Kidney (tissue), 22 donors: ENCODE measurements at places on chromosomes 4 and X.
A peak's percentile ranks its signal among the peaks of the same experiment; 100 is the strongest.

- DNase-seq: no peak
These were observed 73.4 kb upstream of the EDNRA start for GRCh38 chr4:147407261-147408045.

- no peak for DNase-seq
These were observed 2.0 kb upstream of the LIMCH1 start for GRCh38 chr4:41535911-41536371.

GRCh38 chrX:20352504-20352903 lies 85.8 kb upstream of the RPS6KA3 start:
- DNase-seq: no peak

- DNase-seq: peak; percentile 7
These were observed 2015.9 kb downstream of the PCDH7 start for GRCh38 chr4:32735856-32736590.

GRCh38 chr4:83040269-83040668 lies 5.3 kb downstream of the COPS4 start:
- DNase-seq: no peak

DNA sequence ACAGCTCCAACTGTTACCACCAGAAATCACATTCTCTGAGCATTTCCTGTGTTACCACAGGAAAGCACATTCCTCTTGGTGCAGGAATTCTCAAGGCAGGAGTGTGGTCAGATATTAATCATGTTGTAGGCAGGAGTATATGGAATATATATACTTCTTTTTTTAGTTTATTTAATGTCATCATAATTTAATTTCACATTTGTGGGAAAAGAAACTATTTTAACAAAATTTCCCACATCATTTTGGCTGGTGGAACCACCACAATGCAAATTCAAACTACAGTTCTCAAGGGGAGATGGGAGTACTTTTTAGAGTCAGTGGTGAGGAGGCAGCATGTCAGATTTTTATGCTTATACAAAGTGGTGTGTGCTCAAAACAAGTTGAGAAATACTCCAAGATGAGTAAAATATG lies 139.0 kb downstream of the ATP10D start:
- DNase-seq: no peak

DNA sequence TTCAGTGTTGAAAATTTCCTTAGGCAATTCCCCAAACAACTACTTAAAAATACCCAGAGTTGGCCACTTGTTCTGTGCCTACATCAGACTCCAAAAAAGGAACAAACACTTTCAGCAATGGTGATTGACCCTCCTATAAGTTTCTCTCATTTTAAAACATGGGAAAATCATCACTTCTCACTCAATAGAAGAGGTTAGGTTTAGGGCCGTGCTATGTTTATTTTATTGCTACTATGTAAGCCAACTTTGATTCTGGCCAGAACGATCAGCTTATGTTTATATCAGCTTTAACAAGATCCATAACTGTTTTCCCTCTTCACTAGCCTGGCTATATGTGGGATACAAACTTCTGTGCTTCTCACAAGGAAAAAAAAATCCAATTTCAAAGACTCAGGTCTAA lies 133.1 kb downstream of the MTNR1A start:
- no peak for DNase-seq

DNA sequence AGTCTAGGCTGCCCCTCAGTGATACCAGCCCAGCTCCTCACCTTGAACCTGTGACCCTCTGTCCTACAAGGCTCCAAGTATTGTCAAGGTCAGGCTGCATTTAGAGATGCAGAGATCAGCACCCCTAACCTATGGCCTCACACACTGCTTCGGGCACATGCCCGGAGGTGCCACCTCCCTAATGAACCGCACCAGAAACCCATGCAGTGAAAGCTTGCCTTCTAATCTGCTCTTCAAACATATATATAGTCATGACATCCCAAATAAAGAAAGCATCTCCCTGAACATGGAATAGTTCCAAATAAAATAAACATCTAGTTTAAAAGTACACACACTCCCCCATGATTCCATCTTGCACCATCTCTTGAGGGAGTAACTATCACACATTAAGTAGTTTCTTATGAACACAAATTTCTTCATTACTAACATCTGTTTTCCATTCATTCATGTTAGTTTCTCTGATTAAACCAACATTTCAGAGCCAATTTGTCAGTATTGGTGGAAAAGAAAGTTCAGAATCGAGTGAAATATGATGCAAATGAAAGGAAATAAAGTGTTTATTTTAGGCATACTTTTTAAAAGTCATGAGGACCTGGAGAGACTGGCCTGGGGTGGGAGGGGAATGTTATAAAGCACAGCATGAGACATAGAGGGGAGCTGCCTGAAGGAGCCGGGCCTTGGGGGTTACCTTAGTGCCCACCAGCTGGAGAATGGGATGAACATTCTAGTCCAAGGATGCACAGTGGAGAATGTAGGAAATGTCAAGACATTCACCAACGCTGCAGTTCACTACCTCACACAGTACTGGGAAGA lies 19.2 kb downstream of the CC2D2A start:
- no peak for DNase-seq

DNA sequence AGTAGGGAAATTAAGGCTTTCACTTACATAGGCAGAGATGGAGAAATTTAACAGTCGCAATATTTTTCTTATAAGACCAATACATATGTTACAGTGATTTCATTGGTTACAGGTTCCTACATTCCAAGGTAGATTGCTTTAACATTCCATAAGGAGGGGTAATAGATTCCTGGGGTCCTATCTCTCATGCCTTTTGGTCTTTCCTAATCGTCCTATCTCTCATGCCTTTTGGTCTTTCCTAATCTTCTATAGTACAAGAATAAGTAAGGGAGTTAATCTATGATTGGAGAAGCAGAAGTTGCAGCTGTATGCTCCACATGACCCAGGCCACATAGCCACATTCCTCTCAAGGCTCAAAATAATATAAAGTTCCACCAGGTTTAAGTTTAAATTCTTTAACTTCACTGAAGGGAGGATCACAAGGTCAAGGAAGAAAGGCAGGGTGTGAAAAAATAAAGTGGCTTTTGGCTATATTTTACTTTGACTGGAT lies 285.0 kb upstream of the BOD1L1 start:
- DNase-seq: no peak
